Endothelial cell (in vitro differentiated cells): ENCODE measurements at places on chromosomes 12 and 14.
A peak's percentile ranks its signal among the peaks of the same experiment; 100 is the strongest.

DNA sequence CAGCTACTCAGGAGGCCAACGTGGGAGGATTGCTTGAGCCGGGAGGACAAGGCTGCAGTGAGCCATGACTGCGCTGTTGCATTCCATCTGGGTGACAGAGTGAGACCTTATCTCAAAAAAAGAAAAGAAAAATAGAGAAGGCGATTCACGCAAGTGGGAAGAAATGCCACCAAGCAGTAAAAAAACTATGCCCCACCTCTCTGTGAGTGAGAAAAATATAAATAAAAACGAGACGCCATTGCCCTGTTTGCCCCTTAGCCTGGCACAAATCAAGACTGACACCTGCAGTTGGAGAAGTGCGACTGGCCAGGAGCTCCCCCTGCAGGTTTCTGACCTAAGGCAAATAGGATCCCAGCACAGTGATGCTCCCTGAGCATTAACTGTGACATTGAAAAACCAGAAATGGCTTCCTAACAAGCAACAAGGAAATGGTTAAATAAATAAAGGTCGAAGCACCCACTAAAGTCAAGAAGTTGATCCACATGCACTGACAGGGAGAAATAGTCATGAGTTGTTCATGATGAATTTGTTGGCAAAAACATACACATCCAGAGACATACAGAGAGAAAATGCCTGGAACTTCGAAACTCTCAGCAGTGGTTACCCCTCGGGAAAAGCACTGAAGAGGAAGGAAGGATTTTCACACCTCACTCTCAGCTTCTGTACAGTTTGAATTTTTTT, 21.1 kb downstream of the GSC start:
- DNase-seq, result peak; percentile 51

GRCh38 chr12:82619644-82620043, 67.1 kb upstream of the TMTC2 start:
- DNase-seq, result no peak

DNA sequence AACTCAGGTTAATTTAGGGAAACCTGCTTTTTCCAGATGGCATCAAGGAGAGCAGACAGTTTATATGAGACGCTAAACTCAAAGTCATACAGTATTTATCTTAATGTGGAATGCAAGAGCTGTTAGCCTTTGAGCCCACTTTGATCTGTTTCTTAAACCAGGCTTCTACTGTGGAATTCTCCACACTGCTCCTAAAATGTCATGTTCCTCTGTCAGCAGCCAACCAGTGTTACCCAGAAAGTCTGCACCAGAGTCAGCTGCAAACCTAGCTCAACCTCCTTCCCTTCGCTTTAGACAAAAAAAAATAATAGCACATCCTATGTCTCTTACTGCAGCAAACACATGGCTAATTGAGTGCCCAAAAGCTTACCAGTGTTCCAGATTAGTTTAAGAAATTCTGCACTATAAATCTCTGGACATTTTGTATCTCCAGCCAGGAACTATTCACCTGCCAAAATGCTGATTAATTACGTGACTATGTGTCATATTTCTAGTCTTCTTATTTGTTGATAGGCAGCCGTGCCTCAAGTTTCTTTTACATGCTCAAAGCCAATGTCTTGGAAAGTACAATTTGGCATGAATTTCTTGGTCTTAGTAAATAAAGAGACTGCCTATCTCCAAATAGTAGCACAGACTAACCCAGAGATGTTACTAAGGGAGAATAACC, 21.8 kb downstream of the ARMH4 start:
- no peak for DNase-seq

DNA sequence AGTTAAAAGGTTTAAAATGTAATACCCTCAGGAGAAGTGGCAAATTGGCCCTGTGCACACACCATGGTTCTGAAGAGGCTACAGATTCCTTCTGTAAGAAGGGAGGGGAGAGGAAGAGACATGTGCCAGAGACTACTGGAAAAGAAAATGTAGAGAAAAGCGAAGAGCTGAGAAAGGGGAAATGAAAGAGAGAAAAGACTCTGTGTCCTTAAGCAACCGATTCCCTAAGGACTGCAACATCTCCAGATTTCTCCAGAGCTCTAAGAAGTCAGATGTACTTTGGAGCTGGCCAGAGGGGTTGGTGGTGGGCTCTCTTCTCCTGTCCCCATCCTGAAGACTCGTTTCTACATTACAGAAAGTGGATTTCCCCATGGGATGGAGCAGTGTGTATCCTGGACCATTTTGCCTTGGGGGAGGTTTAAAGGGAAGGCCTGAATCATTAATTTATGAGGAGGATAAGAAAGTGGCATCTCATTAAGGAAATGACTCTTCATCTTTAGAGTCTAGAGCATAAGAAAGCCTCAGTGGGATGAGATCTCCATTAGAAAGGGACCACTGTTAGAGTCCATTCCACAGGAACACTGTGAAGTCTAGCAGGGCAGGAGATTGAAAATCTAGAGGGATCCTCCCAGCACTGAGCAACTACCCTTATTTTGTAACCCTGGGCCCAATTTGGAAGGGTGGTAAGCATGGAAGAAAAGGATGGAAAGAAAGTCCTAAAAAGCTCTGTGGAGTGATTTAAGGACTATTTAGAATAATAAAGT, 45.5 kb upstream of the FUT8 start:
- DNase-seq, result no peak

GRCh38 chr14:60356906-60357550, 108.0 kb downstream of the PPM1A start:
- peak; percentile 13 for DNase-seq

DNA sequence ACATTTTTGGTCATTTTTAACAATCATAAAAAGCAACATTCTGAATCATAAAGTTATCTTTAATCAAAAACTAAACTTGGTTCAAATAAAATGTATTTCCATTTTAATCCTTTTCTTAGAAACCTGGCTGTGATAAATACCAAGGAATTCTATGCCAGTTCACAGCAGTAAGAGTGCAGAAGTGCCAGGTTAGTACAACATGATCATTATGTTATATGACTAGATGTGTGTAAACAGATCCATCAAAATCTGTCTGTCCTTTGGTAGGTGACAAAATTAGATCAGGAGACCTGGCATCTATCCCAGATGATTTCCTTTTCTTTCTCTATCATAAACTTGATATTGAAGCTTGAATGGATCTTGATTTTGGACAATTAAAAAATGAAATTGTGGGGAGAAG, 200.6 kb upstream of the STXBP6 start:
- DNase-seq, result no peak
